ENCODE measurements at places on chromosomes 12 and 14. TPM values are rescaled to one million over a fixed set of nuclear protein-coding genes. Genes with fewer than 3 reads are reported as not detected.

Gene SLCO1A2
- total RNA-seq, result not detected

- no peak for DNase-seq
These were observed 87.0 kb upstream of the VRK1 start for GRCh38 chr14:96710060-96710666.

Gene A2ML1
- 4.1 TPM for total RNA-seq

DNA sequence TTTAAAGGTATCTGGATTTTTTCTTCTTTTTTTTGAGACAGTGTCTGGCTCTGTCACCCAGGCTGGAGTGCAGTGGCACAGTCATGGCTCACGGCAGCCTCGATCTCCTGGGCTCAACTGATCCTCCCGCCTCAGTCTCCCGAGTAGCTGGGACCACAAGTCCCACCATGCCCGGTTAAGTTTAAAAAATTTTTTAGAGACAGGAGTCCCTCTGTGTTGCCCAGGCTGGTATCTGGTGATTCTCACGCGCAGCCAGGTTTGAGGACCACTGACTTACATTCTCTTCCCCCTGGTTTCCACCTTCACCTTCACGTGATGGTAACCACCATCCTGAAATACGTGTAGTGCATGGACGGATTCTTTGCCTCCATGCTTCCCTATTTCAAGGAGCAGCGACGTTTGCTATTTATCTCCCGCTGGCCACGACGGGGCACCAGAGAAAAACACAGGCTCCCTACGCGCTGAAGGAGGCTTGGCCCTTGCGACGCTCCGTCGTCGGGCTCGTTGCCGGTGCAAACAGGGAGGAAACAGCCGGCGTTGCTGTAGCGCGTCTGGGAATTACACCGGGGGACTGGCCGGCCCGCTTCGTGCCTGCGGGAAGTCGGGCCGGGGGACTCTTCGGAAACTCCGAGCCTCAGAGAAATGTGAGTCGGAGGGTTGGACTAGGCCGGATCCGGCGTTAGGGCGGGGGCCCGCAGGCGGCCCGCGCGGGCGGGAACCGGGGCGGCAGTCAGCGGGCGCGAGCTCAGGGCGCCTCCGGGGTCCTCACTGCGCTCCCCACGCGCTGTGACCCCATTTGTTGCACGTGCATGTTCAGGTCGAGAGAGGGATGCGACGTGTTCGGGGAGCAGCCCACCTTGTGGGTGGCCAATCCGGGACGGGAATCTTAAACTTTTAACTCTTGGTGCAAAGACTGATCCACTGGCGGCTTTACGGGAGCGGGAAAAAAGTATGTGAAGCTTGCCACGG, at the start of gene TCHP:
TCHP (plus strand) TSS at position 492 of the 969 bp plus-strand sequence. CDS start 2,753 bp downstream, outside the sequence.
- DNase-seq, result peak; percentile 80

DNA sequence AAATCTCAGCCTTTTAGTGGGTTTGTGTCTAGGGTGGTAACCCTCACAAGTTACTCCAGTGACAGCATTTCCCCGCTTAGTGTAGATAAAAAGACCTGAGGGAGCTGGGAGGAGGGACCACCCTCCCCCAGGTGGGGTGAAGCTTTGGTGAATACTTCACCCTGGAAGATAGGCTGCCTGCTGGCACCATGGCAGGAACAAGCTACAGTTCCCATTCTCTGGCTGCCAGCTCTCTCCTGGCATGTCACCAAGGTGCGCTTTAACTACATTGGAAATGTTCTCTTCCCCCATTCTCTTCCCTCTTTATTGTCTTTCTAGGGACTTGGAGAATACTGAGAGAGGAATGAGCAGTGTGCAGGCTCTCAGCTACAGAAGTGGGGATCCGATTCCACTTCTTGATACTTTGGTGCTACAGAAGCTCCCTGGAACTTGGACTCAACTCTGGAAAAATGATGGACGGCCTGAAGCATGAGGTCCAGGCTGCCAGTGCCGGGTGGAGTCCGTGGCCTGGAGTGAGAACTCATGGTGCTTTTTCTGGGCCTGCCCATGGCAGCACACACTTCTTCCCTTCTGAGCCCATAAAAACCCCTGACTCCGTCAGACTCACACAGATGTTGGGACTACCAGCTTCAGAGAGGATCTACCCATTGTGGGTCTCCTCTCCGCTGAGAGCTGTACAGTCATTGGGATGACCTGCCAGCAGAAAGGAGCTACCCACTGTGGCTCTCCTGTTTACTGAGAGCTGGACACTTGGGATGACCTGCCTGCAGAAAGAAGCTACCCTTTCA, 198.0 kb downstream of the ADGRD1 start:
- DNase-seq, result no peak

Gene FOS
- total RNA-seq, result 219 TPM

Gene OTUB2
- 2.0 TPM for total RNA-seq
